Stimulated activated CD4-positive, alpha-beta T cell treated with anti-CD3 and anti-CD28 coated beads, Interleukin-4, amount 100 ng/mL, for 4 hours (primary cell): ENCODE measurements at places on chromosomes 7 and 10.

DNA sequence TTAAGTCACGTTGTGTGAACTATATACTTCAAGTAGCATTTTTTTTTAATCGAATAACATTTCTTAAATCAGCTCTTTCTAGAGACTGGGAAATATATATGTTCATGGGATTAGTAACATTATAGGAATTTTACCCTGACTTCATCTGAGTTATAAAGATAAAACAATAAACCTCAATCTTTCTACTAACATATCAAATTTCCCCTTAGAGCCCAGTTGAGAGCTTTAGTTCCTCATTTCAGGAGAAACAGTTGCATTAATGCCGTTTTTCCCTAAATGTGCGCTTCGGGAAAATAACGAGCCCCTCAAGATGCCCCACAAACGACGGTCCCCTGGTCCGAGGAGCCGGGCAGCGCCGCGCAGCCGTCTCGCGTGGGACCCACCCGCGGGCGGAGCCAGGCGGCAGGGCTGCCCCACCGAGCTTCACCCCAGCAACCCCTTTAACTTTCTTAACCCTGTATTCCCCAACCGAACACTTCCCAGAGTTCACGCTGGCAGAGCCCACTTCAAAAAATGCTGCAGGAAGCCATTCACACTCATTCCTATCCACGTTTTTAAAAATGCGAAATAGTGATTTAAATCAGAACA, 152.5 kb upstream of the YAE1 start:
- no peak for DNase-seq

DNA sequence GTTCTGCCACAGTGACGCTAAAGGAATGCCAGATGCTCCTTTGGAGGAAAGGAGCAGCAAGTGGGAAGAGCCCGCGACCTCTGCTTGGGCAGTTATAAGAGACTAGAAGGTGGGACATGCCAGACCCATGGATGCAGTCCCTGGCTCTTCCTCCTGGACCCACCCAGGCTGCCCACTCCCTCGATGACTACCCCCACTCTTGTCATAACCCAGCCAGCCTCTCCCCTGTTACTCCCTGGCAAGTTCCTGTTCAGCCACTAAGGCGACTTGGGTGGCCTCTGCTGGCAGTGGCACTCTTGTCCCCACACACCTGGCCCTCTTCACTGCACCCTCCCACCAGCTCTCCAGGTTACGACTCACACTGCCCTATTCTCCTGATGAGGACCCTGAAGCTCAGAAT, 33.5 kb downstream of the COL13A1 start:
- no peak for DNase-seq

DNA sequence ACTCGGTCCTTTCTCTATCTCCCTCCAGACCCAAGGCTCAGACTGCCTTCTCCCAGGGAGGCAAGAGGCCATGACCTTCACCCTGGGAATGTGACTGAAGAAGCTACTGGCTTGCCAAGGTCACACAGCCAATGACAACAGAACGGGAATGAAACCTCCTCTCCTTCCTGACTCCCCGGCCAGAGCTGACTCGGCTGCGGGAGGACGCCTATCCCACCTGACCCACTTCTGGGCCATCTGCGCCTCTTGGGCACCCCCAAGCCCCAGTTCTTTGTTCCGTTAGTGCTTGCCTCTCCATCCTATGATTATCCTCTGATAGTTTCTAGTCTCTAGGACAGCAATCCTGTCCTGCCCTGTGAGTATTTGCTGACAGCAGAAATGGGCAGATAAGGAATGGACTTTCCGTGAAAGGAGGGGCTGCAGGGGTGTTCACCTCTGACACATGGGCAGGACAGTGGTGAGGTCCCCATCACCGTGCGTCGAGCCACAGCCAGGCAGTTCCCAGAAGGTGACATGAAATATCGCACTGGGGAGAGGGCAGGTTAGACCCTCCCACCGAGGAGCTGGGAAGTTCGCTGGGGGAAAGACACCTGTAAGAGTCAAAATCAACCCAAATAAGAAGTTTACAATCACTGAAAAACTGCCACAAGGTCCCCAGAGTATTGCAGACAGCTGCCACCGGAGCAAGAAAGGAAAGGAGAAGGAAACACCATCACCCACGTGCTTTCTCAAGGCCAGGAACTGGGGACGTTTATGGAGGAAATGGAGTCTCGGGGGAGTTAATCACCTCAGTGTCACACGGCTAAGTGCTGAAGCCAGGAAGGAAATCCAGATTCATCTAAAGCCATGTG, 63.0 kb downstream of the INSIG1 start:
- no peak for DNase-seq

DNA sequence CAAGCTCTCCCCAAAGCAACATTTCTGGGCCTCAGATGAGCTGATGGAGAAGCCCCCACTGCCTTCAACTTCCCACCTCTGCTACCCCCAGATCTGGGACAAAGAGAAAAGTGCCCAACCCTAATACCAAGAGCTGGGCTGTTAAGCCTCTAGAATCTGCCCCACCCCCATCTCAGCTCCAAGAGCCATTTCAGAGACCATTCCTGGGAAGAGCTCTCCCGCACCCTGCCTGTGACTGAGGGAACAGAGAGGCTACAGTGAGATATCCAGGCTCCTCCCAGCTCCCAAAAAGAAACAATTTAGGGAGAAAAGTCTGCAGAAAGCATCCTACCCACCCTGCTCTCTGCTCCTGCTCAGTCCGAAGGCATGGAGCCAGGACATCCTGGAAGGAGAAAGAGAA, 2.5 kb upstream of the KCNH2 start:
- DNase-seq, result no peak

DNA sequence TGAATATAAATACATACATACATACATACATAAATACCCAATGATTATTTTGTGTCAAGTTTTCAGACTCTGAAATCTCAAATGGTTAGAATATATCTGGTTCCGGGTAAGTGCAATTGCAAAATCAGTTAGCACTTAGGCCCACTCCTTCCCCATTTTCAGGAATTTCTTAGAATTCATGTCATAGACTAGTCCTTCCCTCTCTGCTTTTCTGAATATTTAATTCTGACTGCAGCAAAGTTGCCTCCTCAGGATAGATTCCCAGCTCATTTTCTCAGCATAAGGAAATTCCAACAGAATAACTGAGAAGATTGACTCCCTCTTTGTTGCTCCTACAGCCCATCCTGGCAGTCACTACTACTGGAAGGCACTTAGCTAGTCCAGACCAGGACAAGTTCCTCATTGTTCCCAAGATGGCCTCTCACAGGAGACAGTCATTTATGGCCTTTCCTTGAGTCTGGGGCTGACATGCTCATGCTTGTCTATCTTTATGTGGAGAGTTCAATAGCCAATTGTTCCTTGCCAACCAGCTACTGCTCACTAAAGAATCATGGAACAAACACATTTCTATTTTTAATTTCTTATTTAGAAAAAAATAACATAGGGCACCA, 142.9 kb upstream of the ITGB1 start:
- no peak for DNase-seq

DNA sequence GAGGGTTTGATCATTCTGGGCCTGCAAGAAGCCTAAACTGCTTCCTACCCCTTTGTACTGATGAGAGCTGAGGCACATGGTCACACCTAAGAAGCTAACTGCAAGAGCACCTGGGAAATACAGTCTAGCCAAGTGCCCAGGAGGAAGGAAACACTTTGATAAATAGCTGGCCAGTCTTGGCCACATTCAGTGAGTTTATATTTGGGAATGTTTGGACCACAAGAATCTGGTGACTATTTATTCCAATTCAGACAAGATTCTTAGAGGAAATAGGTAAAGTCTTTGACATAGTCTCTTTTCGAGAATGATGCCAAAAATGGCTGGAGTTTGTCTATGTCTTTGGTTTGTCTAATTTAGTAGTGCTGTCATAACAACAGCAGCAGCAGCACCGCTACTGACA, 213.6 kb downstream of the KIF20B start:
- DNase-seq, result no peak

GRCh38 chr10:100655326-100655759, 90.0 kb upstream of the PAX2 start:
- DNase-seq, result no peak

- DNase-seq, result no peak
These were observed 103.0 kb downstream of the NXPH1 start for GRCh38 chr7:8536431-8536830.

DNA sequence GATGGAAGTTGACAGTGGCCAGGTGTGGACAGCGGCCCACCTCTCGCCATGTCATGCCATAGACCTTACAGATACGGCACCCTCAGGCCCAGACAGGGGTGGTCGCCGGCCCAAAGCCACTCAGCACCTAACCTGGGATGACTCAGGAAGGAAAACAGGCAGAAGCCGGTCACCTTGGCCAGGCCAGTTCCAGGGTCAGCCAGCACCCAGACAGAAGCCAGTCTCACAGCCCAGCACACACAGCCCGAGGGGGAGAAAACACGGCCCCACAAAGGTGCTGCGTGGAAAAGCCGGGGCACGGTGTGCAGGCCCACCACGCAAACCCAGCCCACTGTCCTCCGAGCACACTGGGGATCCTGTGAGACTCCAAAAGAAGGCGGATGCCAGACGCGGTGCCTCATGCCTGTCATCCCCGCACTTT, 95.2 kb upstream of the DNAAF5 start:
- DNase-seq, result no peak

- DNase-seq, result no peak
These were observed 237.1 kb downstream of the PRPF18 start for GRCh38 chr10:13823709-13824405.

DNA sequence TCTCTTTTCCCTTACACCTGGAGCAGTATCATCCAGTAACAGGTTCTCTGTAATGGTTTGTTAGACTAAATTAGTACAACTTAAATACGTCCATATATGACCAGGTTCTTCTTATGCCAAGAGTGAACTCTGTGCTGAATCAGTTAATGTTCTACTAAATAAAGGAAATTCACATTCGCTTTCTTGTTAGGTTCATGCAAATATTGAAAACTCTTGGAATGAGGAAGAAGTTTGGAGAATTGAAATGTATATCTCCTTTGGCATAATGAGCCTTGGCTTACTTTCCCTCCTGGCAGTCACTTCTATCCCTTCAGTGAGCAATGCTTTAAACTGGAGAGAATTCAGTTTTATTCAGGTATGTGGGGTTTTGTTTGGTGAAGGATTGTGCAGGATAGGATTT, 15.3 kb upstream of the CFAP69 start:
- DNase-seq, result no peak

DNA sequence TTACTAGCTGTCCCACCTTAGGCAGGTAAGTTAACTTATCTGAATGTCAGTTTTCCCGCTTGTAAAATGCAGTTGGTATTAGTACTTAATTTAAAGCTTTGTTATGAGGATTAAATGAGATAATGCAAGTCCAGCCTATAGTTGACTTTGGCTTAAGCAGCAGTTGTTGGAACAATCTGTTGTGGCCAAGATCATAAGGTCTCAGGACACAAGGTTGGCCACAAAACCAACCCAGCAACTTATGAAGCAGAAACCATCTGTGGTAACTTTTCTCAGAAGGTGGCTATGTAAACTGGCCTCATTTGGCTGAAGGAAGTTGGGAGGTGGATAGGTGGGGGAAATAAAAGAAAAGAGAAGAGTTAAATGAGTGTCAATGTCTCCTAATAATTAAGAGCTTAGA, 29.4 kb downstream of the ENTPD1 start:
- DNase-seq, result no peak

DNA sequence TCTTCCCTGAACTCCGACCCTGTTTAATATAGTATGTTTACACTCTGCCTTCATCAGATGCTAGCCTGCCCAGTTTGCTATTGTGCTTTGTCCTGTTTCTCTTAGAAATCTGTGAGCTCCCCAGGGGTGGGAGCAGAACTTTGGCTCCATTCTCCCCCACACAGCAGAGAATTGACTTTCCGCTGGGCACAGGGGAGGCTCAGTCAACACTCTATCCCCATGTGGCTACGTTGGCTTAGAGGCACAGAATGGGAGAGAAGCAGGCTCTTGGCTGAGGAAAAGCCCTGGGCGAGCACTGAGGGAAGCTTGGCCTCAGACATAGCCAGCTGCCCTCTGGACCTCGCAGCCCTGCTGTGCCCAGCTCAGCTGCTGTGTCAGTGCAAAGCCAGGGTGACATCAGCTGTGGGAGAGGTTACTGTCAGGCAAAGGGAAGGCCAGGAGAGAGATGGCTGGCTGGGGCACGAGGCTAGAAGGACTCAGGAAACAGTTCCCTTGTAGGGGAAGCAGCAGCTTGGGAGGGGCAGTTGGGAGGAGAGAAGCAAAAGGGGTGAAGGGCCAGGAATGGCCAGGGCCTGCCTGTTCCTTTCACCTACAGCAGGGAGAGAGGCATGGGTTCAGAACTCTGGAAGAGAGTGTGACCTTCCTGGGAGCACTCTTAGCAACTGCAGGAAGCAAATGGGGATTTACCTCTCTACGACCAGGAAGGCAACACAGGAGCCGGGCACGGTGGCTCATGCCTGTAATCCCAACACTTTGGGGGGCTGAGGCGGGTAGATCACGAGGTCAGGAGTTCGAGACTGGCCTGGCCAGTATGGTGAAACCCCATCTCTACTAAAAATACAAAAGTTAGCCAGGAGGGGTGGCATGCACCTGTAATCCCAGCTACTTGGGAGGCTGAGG, 5.8 kb upstream of the SCD start:
- DNase-seq, result no peak

DNA sequence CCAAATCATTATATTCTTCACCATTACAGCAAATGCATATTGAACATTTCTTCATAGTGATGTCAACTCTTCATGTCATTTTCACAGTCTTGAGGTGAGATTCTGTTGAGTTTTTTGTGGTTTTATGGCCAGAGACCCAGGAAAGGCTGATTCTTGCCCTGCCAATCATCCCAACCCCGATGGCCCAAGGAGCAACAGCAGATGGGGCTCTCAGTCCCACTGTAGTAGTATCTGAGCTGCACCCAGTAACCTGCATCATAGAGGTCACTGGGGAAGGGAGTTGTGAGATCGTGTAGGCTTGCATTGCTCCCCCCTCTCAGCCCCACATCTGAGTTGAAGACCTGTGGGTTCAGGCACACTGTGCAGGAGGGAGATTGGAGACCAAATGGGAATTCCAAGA, 26.7 kb downstream of the ZSCAN25 start:
- no peak for DNase-seq

DNA sequence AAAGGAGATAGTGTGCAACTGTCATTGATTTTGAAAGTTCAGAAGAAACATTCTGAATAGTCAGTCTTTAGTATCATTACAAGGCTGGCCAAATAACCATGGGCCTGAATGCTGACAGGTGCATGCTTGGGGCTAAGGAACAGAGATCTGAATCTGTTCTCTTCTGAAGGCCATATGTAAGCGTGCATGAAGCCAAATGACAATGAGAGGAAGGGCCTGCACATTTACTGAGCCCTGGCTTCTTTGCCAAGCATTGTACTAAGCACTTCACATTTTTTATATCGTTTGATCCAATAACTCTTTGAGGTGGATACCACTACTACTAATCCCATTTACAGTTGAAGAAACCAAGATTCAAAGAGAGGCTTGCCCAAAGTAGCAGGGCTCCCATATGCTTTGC, 22.5 kb upstream of the TIAL1 start:
- DNase-seq, result no peak

DNA sequence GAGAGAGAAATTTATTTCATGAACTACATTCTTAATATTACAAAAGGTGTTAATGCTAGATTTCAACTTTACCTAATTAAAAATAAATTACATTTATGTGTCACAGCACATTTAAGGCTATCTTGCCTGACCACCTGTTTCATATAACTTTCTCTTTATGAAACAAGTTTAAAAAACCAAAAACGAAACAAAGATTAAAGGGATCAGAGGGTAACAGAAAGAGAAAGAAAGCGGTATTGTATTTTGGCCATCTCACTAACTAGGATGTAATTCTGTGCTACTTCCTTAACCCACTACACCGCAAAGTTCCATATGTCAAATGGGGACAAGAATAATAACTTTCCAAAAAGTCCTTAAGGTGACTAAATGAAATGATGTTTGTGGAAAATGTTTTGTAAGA, 6.3 kb upstream of the RHOBTB1 start:
- no peak for DNase-seq
